ENCODE measurements at places on chromosomes 3 and 15. TPM values are rescaled to one million over a fixed set of nuclear protein-coding genes. Genes with fewer than 3 reads are reported as not detected.

DNA sequence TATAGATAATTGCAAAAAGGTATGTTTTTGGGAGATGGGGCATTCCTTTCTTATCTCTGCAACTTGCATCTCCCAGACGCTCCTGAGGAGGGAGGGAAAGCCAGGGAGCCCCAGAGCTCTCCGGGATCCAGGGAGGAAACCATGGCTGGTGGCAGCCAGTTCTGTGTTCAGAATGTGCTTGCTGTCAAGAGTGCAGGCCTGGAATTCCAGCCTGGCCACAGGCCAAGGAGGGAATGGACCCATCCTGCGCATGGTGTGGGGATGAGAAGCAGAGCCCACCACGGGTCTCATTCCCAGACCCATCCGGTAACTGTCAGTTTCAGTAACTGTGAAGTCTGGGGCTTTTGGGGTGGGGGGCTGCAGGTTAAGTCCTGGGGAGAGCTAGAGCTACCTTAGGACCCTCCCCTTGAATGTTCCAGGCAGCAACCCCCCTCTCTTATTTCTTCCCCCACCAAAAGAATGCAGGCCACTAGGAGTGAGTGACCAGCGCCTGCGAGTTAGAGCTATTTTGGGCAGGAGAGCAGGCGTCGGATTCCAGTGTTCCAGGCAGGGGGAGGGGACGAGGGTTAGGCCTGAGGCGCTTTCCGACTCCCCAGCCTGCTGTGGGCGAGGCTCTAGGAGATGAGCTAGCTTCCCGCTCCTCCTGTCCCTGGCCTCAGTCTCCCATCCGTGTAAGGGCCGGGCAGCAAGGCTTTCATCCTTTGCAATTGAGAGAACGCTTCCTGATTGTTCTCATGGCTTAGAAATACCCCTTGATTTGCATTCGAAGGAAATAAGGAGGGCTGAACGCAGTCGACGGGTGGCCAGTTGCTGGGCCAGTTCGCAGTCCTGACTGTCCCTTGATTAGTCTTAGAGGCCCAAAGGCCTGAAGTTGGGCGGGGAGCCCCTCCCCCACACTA, 781 bp upstream of the DAG1 start:
- peak; percentile 96 for DNase-seq

GRCh38 chr3:188339410-188340295, 185.7 kb downstream of the LPP start:
- DNase-seq = no peak

- no peak for DNase-seq
Observed at GRCh38 chr3:73453666-73454065, 171.1 kb downstream of the PDZRN3 start.

DNA sequence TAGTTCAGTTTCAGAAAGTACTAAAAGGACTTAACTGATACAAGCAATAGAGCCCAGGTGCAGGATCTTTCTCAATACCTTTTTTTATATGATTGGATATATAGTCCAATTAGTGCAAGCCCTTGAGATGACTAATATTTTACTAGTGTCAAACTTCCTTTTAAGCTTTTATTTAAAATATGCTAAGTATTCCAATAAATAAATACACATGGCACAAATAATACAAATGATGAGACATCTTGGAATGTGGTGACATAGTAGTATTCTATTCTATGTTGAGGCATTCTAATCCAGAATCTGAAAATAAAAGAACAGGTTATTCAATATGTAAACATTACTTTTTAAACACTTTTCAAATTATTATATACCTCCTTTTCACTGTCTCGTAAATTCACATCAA, 670.0 kb downstream of the SI start:
- no peak for DNase-seq

CYP1A1 gene
- total RNA-seq = 3.6 TPM
